ENCODE measurements at places on chromosomes 2 and 18.

- DNase-seq: no peak
Observed at GRCh38 chr2:178819992-178820391, 12.8 kb upstream of the TTN start.

DNA sequence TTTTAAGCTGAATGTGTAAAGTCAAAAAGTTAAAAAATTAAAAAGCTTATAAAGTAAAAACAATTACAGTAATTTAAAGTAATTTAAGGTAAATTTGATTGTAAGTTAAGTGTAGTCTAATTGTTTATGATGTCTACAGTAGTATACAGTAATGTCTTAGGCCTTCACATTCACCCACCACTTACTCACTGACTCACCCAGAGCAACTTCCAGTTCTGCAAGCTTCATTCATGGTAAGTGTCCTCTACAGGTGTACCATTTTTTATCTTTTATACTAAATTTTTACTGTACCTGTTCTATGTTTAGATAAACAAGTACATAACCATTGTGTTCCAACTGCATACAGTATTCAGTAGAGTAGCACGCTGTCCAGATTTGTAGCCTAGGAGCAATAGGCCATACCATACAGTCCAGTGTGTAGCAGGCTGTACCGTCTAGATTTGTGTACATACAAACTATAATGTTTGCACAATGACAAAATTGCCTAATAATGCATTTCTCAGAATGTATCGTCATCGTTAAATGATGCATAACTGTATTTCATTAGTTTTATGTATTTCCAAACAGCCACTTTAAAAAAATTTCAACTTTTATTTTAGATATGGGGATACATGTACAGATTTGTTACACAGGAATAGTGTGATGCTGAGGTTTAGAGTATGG is 319.3 kb downstream of the DYSF start:
- DNase-seq: no peak

DNA sequence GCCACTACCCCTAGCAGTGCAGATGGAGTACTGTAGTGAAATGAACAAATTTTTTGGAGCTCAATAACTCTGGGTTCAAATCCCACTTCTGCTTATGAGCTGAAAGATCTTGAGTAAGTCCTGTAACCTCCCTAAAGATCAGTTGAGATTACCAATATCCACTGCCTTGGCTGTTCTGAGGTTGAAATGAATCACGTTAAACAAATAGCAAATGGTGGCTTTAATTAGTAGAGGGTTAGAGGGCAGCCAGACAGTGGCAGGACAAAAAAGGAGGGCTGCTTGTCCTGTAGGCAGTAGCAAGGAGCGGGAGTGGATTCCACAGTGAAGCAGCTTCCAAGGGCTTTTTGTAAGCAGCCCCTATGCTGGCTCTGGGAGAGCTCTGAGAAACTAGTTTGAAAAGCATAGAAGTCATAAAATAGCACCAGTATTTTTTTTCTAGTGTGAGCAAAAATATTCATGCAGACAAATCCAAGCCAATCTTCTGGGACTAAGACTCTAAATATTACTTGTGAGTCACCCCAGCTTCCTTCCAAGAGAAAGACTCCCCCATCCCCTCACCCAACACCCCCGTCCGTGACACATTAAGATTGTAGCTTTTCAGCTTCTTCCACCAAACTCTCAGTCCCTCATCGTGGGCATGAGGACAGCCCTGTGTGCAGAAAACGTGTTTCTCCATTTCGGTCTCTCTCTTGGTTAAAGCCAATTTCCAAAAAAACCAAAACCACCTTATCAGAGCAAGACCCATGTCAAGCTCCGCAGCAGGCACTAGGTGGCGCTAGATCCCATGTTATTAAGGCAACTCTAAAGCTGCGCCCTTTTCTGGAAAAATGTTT is 123.5 kb upstream of the LGALSL start:
- DNase-seq: peak; percentile 79

GRCh38 chr2:3122525-3122924 is 255.1 kb downstream of the EIPR1 start:
- no peak for DNase-seq

DNA sequence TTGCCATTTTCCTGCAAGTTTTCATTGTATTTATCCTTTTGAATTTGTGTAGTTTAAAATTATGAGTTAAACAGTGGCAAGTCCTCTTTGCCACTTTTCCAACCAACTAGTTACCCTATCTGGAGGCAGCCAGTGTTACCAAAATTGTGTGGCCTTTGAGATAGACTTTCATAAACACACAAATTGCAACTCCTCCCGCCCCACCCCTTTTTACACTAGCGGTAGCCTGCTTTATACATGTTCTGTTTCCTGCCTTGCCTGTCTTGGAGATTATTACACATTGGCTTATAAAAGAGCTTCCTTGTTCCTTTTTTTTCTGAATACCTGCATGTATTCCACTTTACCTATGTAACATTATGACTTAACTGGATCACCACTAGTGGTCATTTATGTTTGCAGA is 56.5 kb downstream of the RPIA start:
- DNase-seq: no peak

DNA sequence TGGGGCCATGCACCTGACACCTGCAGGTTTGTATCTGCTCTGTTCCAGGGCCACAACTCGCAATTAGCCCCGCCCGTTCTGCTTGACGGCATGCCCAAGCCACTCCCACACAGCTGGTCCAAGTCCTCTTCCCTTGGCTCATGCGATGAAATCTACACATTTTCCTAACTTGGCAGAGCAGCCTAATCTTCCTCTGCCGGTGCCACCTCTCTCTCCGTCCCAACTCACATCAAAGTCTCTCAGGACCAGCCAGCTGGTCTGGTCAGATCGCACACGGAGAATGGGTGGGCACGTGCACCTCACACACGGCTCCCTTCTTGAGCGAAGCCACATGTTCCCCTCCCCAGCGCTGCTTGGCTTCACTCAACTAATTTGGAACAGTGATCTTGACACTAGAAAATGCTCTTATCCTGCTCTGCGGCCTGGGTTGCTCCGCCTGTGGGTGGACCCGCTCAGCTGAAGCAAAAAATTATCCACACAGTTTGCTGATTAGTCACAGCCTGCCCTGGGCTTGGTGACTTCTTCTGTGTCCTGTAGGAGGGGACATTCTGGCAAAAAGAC is 176.7 kb downstream of the NRP2 start:
- DNase-seq: no peak

GRCh38 chr2:166651080-166651675 is 157.1 kb upstream of the SCN7A start:
- no peak for DNase-seq

DNA sequence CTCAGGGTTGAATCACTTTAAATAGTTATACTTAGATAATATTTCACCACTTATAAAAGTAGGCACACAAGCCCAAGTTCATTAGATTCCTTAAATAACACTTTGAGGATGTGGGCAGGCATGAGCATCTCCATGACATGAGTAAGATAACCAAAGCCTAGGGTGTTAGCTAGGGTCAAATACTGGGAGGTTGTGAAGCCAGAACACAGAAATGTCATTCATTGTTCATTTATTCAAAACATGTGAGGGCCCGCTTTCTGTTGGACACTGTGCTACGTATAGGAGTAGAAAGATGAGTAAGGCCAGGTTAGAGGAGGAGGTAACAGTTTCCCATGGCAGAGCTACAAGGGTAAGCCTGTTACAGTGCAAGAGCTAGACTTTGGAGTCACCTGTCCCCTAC is 93.5 kb upstream of the NEDD4L start:
- no peak for DNase-seq

DNA sequence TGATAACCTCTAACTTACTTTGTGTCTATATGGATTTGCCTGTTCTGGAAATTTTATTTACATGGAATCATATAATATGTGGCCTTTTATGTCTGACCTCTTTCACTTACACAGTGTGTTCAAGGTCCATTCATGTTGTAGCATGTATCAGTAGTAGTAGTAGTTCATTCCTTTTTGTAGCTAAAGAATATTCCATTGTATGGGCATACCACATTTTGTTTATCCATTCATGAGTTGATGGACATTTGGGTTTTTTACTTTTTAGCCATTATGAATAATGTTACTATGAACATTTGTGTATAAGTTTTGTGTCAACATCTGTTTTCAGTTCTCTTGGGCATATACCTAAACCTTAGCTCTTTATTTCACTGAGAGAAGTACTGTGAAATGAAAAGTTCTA is 11.5 kb downstream of the BBS5 start:
- no peak for DNase-seq

DNA sequence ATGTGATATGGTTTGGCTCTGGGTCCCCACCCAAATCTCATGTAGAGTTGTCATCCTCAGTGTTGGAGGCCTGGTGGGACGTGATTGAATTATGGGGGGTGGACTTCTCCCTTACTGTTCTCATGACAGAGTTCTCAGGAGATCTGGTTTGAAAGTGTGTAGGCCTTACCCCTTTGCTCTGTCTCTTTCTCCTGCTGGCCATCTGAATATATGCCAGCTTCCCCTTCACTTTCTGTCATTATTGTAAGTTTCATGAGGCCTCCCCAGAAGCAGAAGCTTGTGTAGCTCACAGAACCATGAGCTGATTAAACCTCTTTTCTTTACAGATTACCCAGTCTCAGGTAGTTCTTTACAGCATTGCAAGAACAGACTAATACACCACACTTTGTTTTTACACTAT is 222.3 kb downstream of the DOK6 start:
- no peak for DNase-seq

GRCh38 chr2:37720533-37721200 is 49.2 kb upstream of the CDC42EP3 start:
- no peak for DNase-seq

- no peak for DNase-seq
Observed at GRCh38 chr2:182866095-182866460, 359 bp downstream of the FRZB start.

- DNase-seq: no peak
Observed at GRCh38 chr2:60819155-60819862, 62.1 kb upstream of the REL start.

- DNase-seq: peak; percentile 3
Observed at GRCh38 chr18:45910405-45911023, 56.6 kb downstream of the EPG5 start.

DNA sequence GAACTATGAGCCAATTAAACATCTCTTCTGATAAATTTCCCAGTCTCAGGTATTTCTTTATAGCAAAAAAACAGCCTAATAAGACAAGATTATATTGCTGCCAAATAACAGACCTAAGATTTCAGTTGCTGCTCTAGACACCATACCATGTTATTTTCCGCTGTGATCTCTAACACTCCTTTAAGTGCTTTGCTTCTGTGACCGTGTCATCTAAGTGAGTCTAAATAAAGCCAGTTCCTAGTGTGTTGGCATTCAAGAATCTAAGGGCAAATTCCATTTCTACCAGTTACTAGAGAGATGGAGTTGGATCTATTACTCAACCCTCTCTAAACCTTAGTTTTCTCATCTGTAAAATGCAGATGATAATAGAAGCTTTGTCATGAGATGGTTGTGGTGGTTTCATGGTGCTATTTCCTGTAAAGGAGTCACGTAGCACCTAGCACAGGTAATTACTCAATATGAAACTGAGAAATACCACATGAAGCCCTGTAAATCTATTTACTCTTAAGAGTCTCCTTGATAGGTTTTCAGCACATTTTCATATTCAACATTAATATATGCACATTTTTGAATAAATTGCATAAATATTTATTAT is 40.5 kb downstream of the SPHKAP start:
- DNase-seq: no peak

- no peak for DNase-seq
Observed at GRCh38 chr2:118850901-118851415, 3.5 kb upstream of the EN1 start.

DNA sequence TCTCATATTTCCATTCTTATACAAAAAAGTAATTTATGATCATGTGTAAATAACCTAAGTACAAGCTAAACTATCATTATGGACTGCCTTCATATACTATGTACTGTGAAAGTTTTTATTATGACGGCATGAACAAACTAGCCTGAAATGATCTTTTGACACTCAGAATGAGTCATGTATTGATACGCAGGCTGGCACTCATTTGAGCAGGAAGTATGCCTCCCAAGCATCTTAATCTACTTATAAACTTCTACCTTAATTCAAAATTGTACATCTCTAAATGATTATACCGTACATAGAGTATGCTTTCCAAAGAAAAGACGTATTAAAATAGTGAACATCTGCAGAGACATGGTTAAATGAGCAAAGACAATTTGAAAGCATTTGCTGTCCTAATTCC is 207.1 kb upstream of the SPOPL start:
- DNase-seq: no peak

DNA sequence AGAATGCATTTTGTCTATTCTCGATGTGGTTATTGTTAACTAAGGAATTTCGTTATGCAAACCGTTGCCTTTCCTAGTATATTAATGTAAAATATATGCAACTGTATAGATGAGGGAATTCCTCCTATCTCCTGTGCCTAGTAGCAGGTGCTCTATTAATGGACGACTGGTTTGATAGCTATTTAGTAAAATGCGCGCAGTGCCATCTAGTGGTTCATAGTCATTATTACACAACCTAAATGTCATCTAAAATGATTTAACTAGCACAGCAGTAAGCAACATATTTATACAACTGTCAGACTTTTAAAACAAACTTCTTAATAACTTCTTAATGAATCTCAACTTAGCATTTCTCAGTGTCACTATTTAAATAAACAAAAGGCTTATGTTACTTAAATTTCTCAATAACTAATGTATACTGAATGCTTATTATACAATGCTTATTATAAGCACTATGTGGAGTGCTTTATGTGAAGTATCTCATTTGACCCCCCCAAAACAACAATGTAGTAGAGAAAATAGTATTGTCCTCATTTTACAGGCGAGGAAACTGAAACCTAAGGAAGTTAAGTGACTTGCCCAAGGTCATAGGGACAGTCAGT is 77.9 kb downstream of the DTNA start:
- DNase-seq: peak; percentile 86

DNA sequence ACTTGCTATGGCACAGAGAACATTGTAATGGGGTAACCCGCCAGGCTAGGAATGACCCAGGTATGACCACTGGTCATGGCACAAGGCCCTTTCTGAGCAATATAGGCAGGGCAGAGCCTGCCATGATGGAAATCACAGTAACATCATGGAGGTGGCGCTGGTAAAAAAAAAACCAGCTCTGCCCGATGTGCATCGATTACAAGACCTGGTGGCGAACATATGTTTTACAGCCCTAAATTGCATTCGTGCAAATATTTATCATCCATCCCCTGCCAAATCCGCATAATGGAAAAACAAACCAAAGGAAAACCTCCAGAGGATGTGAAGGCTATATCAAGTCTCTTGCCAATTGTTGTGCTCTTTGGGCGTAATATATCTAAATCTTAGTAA is 60.6 kb downstream of the SEMA4F start:
- no peak for DNase-seq

DNA sequence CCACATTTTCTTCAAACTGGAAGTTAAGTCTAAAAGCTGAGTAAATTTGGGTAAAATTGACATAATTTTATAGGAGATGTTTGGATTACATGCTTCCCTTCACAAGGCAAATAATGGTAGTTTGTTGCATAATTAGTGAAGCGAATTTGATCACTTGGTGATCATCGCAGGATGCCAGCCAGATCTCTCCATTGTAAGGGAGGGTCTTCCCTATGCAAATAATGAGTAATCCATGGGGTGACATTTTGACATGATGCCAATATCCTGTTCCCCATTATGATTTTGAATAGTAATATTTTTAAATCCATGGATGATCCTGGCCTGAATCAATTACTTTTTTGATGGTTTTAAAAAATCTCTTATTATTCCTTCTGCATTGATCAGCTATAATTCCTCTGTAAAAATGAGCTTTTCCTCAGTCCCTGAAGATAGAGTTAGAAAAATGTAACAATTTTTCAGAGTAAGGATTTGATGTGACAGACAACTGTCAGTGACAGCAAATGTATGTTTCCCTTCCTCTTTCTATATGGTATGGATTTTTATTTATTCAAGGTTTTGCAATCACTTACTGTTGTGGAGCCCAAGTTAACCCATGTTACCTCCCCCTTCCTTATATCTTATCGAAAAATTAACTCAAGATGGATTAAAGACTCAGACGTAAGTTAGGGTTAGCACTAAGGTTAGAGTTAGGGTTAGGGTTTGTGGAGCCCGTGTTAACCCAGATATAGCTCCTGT is 21.4 kb downstream of the CCL20 start:
- DNase-seq: no peak
